ENCODE measurements at places on chromosomes 7 and 10. TPM values are rescaled to one million over a fixed set of nuclear protein-coding genes. Genes with fewer than 3 reads are reported as not detected.

Gene NUPR2
- not detected for total RNA-seq

Gene PARD3
- 30.6 TPM for total RNA-seq

Gene ADAM8
- total RNA-seq = 9.0 TPM

Gene TEX47
- not detected for total RNA-seq

Gene GNAI1
- total RNA-seq = 53.7 TPM

Gene HTR5A
- total RNA-seq = not detected

Gene CCDC172
- not detected for total RNA-seq

Gene TRIM50
- not detected for total RNA-seq

Gene ABCB1
- 4.1 TPM for total RNA-seq

Gene AKR1B15
- total RNA-seq = not detected

Gene BEND7
- total RNA-seq = 21.7 TPM

Gene TUBB8
- total RNA-seq = not detected

Gene CLDN3
- not detected for total RNA-seq

Gene MYO1G
- total RNA-seq = 4.9 TPM

Gene BTAF1
- 29.4 TPM for total RNA-seq

Gene MLXIPL
- 3.3 TPM for total RNA-seq

Gene COL13A1
- 1.3 TPM for total RNA-seq

Gene FZD1
- total RNA-seq = 17.7 TPM

Gene PALD1
- 7.4 TPM for total RNA-seq

Gene ZFAND4
- total RNA-seq = 11.6 TPM

Gene LIPN
- total RNA-seq = not detected

Gene RNLS
- total RNA-seq = 11.2 TPM

Gene PANK1
- 2.5 TPM for total RNA-seq

Gene SUN3
- not detected for total RNA-seq

Gene TMEM176A
- 47.2 TPM for total RNA-seq

Gene FRA10AC1
- 24.4 TPM for total RNA-seq

Gene SPDYE6
- total RNA-seq = not detected

Gene CUBN
- total RNA-seq = 2.3 TPM

Gene ITPRID1
- total RNA-seq = not detected

Gene COX19
- 8.4 TPM for total RNA-seq

Gene TBX20
- not detected for total RNA-seq

Gene ERVW-1
- total RNA-seq = not detected

Gene NRAP
- 0.09 TPM for total RNA-seq

Gene AGR2
- total RNA-seq = not detected

Gene HACD1
- 51.3 TPM for total RNA-seq

Gene MRC1
- 71.1 TPM for total RNA-seq

Gene FBXL13
- total RNA-seq = 3.2 TPM

Gene GTPBP10
- 21.0 TPM for total RNA-seq

Gene C10orf90
- not detected for total RNA-seq

Gene NODAL
- not detected for total RNA-seq

Gene FGFBP3
- total RNA-seq = 1.00 TPM

Gene LAMB4
- total RNA-seq = 0.37 TPM

Gene ICA1
- total RNA-seq = 9.4 TPM

Gene PAX4
- total RNA-seq = not detected

Gene NPVF
- not detected for total RNA-seq

Gene FFAR4
- 0.56 TPM for total RNA-seq

Gene WNT2
- total RNA-seq = 4.7 TPM

Gene LDB3
- total RNA-seq = 29.3 TPM

Gene MBLAC1
- 1.6 TPM for total RNA-seq

Gene TMEM196
- total RNA-seq = 3.6 TPM

Gene ZNF239
- total RNA-seq = 4.4 TPM

Gene PKD1L1
- total RNA-seq = 0.90 TPM

Gene STEAP1B
- total RNA-seq = 2.5 TPM

Gene IDI2
- total RNA-seq = not detected

Gene CYP3A7
- total RNA-seq = not detected

Measured in posterior vena cava (tissue), 2 donors.